ENCODE measurements at places on chromosomes 2 and 18.

DNA sequence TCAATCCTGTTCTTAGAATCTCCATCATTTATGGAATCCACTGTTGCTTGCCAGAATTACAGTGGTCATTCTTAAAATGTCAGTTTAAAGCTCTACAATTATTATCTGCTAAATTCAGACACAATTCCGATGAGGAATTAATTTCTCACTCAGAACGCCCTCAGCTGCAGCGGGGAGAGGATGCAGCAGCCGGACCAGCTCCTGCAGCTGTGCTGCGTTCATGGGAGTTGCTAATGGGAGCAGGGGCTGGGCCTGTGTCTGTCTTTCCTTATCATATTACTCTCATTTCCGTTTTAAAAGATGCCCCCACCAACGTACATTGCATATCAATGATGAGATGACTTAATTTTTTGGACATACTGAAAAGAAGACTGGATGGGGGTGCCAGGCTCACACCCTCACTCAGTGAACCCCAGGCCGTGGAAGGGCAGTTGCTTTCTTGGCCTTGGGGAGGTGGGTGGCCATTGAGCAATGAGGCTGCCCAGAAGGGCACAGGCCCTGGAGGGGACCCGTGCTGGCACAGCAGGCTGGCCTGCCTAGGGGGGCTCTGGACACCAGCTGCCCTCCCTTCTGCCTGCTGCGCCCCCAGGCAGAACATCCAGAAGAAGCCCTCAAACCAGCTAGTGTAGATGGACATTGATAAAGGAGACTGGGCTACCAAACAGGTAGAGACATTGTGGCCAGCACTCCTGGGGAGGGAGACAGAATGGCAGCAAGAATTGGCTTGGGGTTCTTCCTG lies 503.6 kb upstream of the MYT1L start:
- DNase-seq = no peak

GRCh38 chr2:240155048-240155744 lies 14.7 kb upstream of the OTOS start:
- DNase-seq = no peak

- no peak for DNase-seq
Observed at GRCh38 chr2:57862727-57863126, 183.9 kb upstream of the VRK2 start.

GRCh38 chr2:37641582-37642171 lies 29.8 kb downstream of the CDC42EP3 start:
- no peak for DNase-seq

DNA sequence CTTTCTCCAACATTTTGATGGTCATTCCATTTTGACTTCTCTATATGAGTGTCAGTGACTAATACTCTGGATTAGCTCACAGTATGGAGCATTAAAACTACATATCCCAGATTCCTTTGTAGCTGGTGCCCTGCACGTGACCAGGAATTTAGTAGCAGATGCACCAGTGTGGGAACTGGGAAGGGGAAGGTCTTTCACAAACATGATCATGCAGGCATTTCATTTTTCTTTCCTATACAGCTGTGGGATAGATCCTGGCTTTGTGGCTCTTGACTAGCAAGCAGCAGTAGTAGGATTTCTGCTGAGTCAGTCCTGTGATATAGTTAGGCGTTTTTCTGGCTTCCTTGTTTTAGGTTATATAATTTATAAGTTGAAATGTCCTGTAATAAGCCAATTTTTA lies 971.0 kb upstream of the CDH2 start:
- no peak for DNase-seq

All from T-helper 17 cell (primary cell).